Stimulated activated CD4-positive, alpha-beta T cell treated with anti-CD3 and anti-CD28 coated beads, Interleukin-12 subunit alpha, Interleukin-12 subunit beta, amount 100 ng/mL, for 48 hours (primary cell): ENCODE measurements at places on chromosomes 5 and 9.

GRCh38 chr9:20528253-20528652 lies 94.0 kb downstream of the MLLT3 start:
- DNase-seq: no peak

DNA sequence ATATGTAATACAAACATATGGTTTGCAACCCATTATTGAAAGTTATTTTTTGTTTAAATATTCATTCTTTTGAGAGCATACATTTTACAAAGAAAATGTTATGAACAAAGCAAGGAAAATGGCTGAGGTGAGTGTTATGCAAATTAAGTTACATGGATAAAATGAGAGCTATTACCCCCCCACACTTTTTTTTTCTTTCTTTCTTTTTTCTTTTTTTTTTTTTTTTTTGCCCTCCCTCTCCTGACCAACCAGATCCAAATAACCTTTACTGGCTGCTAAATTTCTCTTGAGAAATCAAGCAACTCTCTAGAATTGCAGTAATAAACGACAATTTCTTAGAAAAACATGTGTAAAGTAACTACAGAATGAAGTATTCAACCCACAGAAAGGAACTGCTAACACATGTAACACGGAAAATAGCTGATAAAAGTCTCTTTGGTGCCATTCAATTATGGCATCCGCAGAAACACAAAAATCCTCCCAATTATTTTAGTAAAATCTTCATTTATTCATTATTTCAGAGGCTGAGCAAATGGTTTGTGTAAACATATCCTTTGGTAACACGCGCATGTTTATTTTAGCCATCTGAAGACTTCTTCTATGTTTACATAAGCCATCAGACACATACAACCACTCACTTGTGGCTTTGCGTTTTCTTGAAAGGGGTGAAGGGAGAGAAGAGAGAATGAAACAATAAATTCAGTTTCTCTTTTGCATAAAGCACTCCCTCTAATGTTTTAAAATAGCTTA lies 216.1 kb downstream of the NFIB start:
- no peak for DNase-seq

DNA sequence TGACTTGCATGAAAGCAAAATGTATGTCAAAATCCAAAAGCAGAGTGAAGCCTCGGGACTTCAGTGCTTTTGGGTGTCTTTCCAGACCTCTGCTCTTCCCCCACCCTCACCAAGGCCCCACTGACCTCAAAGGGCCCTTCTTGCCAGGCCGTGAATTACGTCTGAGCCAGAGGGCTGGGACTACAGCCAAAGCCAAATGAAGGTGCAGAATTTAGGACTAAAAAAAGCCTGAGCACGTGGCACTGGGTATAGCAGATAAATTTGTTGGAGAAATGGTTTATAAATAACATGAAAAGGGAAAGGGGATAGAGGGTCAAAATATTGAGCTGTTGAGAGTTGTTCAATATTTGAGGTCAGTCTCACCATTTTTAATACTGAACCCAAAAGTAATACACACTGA lies 163.4 kb downstream of the GHR start:
- no peak for DNase-seq

DNA sequence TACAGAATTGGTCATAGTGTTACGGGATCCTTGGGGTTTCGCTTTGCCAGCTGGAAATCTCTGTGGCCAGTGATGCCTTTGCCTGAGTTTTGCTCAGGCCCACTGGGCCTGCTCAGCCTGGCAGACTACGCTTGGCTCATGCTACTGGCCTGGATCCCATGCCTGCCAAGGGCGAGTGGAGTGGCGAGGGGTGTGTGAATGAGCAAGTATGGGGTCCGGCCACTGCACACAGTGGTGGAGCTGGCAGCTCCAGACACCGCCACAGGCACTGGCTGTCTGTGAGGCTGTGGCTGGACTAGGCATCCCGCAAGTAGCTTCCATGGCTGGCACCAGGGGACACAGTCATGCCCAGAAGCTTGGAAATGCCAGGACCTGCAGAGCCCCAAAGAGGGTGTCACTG lies 240.3 kb downstream of the ARRDC3 start:
- DNase-seq: no peak

DNA sequence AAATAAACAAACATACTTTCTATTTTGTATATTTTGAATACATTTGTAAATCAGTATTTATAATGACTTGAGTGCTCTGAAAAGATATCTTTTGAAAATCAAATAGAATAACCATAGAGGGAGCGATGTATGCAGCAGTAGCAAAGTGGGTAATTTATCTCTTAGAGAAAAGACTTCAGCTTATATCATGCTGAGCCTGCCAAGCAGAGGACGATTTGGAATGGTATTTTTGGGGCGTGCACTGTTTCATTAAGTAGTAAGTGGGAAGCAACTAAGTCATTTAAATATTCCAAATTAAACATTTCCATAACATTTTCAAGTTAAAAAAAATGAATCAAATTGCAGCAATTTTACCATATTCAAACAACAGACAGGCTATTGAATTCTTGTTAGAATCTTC lies 147.6 kb downstream of the CDH10 start:
- DNase-seq: no peak

GRCh38 chr5:36606428-36607113 lies at the start of gene SLC1A3:
Gene SLC1A3 (plus strand): TSS chr5:36606606. CDS start chr5:36608424, 1,818 bp downstream.
- peak; percentile 37 for DNase-seq

DNA sequence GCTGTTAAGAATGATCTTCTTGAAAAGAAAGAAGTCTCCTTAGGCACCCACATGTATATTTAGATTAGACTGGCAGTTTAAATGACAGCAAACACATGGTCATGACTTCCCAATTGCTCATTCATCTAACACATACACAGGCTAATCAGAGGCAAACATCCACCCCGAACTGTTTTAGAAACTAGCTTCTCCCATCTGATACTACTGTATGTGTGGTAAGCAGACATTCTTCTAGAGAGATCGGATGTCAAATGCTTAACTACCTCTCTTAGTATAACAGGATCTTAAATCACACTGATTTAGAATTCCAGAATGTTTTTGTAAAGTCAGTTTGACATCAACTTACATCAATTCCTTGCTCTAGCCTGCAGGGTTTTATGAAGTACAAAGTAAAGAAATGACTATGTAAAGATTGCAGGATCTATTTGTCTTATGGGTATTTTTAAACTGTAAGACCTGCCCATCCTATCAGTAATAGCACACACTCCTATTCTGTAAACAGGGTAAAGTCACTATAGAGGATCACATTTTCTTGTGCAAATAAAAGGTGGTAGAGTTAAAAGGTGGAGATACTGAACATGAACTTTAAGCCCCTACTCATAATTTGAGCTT lies 239.7 kb downstream of the MLLT3 start:
- no peak for DNase-seq

DNA sequence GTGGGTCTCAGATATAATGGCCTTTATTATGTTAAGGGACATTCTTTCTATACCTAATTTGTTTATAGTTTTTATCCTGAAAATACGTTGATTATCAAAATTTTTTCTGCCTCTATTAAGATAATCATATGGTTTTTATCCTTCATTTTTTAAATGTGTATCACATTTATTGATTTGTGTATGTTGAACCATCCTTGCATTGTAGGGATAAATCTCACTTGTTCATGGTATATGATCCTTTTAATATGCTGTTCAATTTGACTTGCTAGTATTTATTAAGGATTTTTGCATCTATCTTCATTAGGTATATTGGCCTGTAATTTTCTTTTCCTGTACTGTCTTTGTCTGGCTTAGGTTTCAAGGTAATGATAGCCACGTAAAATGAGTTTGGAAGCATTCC lies 25.5 kb downstream of the PKD2L2 start:
- no peak for DNase-seq

- DNase-seq: no peak
Measured at GRCh38 chr9:99749641-99750040, 72.0 kb upstream of the NR4A3 start.

DNA sequence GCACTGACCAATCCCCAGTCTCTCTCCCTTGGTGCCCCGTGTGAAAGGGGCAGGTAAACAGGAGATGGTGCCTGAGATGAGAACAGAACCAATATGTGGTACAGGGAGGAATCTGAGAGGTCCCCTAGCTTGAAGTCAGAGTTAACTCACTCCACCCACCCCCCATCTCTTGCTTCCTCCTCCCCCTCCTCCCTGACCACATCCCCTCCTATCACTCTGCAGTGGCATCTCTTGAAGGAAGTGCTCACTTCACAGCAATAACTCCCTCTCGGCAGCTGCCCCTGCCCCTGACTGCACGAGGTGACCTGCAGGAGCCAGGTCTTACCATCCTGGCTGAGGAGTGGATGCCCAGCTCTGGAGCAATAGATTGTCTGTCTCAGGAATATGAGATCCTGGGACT lies 224.0 kb downstream of the GAS1 start:
- DNase-seq: no peak

- DNase-seq: no peak
Measured at GRCh38 chr5:122779451-122779850, 4.6 kb downstream of the SNX2 start.

- no peak for DNase-seq
Measured at GRCh38 chr5:9466697-9467096, 79.2 kb downstream of the SEMA5A start.

DNA sequence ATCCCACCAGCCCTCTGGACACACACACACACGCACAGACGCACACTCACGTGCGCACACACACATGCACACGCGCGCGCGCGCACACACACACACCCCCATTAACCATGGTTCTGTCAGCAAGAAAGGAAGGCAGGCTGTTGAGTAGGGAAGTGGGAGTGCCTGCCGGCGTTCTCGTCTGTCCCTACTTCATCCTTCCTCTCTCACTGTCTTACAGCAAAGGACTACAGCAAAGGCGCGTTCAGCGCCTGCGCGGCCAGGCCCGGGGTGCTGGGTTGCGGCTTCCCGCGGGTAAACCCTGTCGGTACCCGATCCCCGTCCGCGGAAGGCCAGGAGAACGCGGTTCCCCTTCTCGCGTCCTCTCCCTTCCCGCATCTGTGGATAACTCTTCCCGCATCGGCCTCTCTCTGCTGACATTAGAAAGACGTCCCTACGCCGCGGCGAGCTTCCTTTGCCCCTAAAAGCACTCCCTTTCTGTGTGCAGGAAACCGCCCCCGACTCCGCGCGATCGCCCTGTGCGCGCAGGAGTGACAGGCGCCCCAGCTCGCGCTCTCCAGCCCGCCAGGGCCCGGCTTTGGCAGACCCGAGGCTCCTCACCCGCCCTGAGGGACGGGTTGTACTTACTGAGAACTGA lies 219.2 kb downstream of the AGTPBP1 start:
- DNase-seq: peak; percentile 5

GRCh38 chr5:159552751-159553150 lies 222.5 kb upstream of the IL12B start:
- no peak for DNase-seq

- DNase-seq: no peak
Measured at GRCh38 chr5:153122403-153122802, 368.1 kb upstream of the GRIA1 start.

- no peak for DNase-seq
Measured at GRCh38 chr9:137176302-137177182, 4.7 kb upstream of the TMEM210 start.

DNA sequence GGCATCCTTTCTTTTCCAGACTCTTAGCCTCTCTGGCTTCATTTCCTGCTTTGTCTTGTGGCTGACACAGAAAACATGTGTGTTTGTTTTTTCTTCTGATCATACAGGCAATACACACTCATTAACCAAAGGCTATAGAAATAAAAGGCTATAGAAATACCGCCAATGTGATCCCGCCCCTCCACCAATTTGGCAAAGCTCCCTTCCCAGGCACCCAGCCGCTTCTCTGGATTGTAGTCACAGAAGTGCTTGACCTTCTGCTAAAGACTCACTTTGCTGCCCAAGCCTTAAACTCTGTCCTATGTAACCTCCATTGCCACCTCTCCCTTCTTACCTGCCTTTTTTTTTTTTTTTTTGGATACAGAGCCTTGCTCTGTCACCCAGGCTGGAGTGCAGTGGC lies 5.3 kb downstream of the TXNDC15 start:
- no peak for DNase-seq

- DNase-seq: no peak
Measured at GRCh38 chr9:8719833-8720486, 920.4 kb upstream of the DMAC1 start.

DNA sequence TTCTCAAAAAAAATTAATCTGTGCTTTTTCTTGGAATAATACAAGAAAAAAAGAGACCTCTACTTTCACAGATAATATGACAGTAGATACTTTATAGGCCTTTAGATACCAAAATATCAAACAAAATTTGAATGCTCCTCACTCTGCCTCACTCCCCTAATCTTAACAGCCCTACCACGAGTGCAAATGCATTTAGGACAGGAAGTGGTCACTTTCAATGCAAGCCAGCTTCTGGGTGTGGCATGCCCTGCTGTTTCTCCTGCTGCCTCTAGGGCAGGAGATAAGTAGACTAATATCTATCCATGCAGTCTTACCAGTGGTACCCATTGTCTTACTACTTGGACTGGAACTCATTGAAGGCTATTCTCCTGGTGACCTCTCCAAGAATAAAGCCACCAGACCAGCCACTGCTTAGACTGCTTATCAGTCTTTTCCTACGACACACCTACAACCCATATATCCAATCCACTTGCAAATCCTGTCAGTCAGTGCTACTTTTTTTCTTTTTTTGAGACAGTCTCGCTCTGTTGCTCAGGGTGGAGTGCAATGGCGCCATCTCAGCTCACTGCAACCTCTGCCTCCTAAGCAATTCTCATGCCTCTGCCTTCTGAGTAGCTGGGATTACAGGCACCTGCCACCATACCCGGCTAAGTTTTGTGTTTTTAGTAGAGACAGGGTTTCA lies 23.0 kb downstream of the FRRS1L start:
- DNase-seq: no peak

DNA sequence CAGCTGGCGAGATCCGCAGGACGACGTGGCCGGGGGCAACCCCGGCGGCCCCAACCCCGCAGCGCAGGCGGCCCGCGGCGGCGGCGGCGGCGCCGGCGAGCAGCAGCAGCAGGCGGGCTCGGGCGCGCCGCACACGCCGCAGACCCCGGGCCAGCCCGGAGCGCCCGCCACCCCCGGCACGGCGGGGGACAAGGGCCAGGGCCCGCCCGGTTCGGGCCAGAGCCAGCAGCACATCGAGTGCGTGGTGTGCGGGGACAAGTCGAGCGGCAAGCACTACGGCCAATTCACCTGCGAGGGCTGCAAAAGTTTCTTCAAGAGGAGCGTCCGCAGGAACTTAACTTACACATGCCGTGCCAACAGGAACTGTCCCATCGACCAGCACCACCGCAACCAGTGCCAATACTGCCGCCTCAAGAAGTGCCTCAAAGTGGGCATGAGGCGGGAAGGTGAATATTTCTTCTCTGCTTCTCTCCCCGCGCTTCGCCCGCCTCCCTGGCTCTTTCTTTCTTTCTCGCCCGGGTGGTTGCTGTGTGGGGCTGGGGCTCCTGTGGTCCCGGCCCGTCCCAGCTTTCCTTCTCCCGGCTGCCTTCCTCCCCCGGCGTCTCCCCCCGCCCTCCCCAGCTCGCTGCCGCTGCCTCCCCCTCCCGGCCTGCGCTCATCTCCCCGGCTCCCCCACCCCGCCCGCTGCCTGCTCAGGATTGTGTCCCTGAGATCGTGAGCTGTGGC lies 2.2 kb downstream of the NR2F1 start:
- no peak for DNase-seq
